ENCODE measurements at places on chromosomes 11 and 22.

GRCh38 chr22:31243339-31244045 is 31.4 kb downstream of the LIMK2 start:
- DNase-seq, result no peak

DNA sequence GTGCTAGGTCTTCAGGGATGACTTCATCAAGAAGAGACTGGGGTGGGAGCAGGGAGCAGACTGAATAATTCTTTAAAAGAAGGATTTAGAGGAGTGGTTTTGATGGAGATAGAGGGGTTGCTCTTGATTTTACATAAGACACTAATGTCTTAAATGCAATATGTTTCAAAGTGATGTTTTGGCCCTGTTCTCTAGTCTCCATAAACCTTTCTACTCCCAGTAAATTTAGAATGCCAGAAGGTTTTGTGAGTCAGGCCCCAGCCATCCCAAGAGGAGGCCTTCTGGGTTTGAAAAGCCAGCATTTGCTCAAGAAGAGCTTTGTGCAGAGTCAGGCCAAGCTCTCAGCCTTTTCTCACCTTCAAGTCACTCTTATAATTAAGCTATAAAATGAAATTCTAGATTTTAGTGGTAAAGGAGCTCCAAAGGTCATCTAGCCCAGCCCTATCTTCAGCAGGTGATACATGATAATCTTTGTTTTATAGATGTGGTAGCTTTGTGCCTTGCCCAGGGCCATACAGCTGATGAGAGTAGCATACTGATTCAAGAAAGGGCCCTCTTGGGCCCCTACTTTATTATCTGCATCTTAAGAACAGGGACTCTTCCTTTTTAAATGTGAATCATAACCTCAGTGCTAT is 122.8 kb upstream of the MTNR1B start:
- no peak for DNase-seq

GRCh38 chr11:34926101-34926830 is 9.8 kb downstream of the PDHX start:
- peak; percentile 13 for DNase-seq

DNA sequence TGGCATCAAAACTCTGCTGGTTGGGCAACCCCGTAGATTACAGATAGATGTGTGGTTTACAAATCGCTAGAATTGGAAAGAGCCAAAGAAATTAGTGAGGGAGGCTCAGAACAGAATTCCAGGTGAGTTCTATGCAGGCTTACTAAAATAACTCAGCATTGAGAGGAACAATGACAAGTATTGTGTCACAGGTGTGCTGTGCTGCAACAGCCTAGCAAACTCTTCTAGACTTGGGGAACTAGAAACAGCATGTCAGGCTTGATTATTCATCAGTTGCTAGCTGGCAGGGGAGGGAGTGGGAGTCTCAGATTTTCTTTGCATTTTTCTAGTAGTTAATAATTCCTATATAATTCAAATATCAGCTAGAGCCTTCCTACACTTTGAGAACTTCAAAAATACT is 26.3 kb upstream of the RASD2 start:
- no peak for DNase-seq

GRCh38 chr11:45216901-45217300 is 69.2 kb downstream of the SYT13 start:
- DNase-seq, result no peak

GRCh38 chr22:42565956-42566355 is 12.2 kb downstream of the SERHL2 start:
- no peak for DNase-seq

- no peak for DNase-seq
These were observed 8.4 kb upstream of the MN1 start for GRCh38 chr22:27809700-27810608.

GRCh38 chr22:40335358-40335757 is 10.9 kb upstream of the ADSL start:
- DNase-seq, result no peak

GRCh38 chr11:62393735-62394134 is 25.1 kb upstream of the SCGB1A1 start:
- DNase-seq, result no peak

DNA sequence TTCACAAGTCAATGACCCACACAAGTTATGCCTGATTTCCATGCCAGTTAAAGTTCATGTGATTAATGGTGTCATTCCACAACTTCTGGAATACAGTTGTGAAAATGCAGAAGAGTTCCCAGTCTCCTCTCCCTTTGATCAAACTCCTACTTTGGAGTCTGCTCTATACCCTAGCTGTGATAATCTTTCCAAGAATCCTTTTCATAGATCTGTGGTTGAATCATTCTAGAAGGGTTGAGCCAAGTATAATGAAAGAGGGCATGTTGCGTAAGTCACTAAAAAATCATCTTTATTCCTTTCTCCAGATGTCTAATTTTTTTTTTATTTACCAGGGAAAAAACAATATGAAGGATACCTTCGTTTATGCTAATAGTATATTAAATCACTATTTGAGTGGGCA is 89.7 kb upstream of the CARD18 start:
- no peak for DNase-seq

- DNase-seq, result no peak
These were observed 528.4 kb downstream of the TBC1D22A start for GRCh38 chr22:47290706-47291430.

- DNase-seq, result no peak
These were observed 160.2 kb downstream of the KIRREL3 start for GRCh38 chr11:126840201-126840886.

- no peak for DNase-seq
These were observed 6.4 kb downstream of the PRAME start for GRCh38 chr22:22552630-22553029.

DNA sequence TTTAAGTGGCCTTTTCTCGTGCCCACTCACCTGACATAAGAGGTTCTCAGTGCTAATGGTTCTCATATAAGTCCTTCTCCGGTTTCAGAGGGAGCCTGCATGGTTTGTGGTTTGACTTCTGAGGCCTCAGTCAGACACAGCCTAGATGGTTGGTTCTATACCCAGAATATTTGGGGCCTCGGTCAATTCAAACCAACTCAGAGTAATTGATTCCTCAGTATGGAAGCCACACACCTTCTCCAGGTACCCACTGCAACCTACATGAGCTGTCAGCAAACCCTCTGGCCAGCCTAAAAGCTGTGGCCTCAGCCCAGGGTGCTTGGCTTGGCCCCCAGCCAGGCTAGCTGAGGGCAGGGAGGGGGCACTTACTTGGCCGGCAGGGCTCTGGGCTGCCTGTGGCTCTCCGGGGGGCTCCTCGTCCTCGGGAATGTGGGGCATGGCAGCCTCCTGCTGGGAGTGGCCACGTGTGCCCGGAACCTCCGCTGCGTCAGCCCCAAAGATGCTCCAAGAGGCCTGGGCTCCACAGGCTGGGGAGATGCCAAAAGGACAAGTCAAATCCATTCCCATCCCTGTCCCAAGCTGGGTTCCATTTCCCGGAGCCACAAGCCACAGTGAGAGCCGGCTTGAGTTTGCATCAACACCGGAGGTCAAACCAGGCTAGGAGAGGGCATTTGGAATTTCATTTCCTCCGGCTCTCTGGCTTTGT is 41.7 kb downstream of the IRAG1 start:
- DNase-seq, result no peak

DNA sequence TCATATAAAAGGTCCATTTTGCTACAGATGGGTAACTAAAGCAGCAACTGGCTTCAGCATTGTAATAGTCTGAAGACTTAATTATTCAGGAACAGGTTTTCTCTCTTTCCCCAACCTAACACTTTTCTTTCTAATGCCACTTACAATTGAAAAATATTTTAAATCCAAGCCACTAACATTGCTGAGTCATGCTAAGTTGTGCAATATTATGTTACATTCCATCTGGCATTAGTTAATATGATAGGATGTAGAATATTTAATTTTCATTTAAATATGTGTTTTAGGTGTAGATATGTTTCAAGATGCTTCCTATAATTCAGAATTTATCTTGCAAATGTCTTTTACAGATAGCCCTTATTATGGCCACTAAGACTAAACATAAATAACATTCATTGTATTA is 98.6 kb downstream of the KIF18A start:
- no peak for DNase-seq

- DNase-seq, result peak; percentile 66
These were observed 14.6 kb upstream of the MIAT start for GRCh38 chr22:26642465-26643417.

DNA sequence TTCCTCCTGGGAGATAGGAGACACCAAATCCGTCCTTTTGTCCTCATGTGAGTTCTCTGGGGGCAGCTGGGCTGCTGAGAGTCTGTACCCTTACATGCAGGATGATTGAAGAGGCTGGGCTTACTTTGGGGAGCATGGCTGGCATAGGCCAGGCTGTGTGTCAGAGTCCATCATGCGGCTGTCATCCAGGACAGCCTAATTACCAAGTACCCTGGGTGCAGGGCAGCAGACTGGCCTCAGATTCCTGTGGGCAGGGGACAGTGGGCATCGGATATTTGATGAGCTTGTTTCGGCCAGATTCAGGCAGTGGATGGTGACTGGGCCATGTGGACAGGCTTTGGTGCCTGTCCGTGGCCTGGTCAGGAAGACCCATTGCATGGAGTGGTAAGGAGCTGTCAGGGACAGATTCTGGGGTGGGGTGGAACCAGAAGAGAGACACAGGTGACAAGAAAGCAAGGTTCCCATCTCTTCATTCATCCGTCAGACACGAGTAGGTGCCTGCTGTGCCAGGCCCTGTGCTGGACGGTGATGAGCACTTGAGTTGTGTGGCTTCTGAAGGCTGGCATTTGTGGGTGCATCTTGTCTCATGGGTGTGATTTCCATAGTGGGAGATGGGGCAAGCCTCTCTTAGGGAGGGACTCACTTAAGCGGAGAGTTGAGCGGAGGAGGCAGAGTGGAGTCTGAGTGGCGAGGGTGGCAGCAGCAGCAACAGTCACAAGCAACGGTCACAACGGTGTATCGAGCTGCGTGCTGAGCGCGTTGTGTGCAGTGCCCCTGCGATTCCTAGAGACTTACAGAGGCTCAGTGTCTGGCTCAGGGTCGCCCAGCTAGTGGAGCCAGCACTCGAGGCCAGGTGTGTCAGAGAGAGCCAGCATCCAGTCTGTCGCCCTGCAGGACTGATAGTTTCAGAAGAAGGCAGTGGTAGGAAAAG is 48.7 kb downstream of the TBC1D22A start:
- no peak for DNase-seq

GRCh38 chr11:111081021-111081511 is 164.5 kb upstream of the POU2AF2 start:
- DNase-seq, result no peak

GRCh38 chr11:1755692-1756561 is 5.5 kb upstream of the IFITM10 start:
- DNase-seq, result no peak

DNA sequence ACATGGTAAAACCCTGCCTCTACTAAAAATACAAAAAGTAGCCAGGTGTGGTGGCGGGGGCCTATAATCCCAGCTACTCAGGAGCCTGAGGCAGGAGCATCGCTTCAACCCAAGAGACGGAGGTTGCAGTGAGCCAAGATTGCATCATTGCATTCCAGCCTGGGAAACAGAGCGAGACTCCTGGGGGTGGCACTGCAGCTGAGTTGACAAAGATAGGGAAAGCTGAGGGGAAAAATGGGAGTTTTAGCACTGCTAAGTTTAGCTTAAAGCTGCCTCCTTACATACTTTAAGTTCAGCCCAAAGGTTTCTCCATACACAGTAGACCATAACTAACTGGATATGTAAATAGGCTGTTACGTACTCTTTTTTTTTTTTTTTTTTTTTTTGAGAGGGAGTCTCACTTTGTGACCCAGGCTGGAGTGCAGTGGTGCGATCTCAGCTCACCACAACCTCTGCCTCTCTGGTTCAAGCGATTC is 9.0 kb upstream of the USP28 start:
- no peak for DNase-seq

- DNase-seq, result no peak
These were observed 122.1 kb downstream of the NAV2 start for GRCh38 chr11:19834771-19835170.
